ENCODE measurements at places on chromosomes 16 and 17. TPM values are rescaled to one million over a fixed set of nuclear protein-coding genes. Genes with fewer than 3 reads are reported as not detected.
A peak's percentile ranks its signal among the peaks of the same experiment; 100 is the strongest.

STX1B gene
- 1.1 TPM for total RNA-seq

DNA sequence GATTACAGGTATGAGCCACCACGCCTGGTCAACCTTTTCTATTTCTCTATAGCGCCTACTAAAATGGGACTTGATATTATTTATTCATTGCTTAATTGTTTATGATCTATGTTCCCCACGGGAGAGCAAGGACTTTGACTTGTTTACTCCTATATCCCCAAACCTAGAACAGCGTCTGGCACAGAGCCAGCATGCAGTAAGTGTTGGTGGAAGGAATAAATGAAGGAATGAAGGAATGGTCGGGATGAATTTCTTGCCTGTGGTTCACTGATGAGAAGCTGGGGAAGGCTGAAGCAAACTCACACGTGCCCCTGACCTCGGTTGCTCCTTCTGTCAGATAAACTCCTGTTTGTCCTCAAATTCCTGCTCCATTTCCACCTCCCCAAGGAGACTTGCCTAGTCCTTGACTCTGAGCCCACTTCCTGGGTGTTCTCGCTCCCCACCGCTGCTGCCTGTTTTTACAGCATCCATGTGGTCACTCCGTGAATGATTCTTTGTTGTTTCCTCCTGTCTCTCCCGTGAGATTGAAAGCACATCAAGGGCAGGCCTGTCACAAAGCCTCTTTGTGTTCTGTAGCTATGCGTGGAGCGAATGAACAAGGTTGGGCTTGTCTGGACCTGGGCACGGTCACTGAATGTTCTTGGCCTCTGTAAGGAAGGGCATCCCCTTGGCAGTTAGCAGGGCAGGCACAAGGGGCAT, 17.3 kb downstream of the C17orf100 start:
- H3K27me3 ChIP-seq = no peaks in the 10 kb centered on the region
- DNase-seq = no peak
- H3K27ac ChIP-seq = no peak overlapping the region
- no peaks in the 10 kb centered on the region for H3K36me3 ChIP-seq
- H3K4me3 ChIP-seq = no peak overlapping the region
- H3K4me1 ChIP-seq = peaks cover 6% of the 10 kb centered on the region

- H3K4me3 ChIP-seq = no peak overlapping the region
- H3K27me3 ChIP-seq = no peaks in the 10 kb centered on the region
- DNase-seq = no peak
- no peaks in the 10 kb centered on the region for H3K36me3 ChIP-seq
- peaks cover 8% of the 10 kb centered on the region for H3K4me1 ChIP-seq
Observed at GRCh38 chr17:65388911-65389310, 172.5 kb downstream of the AXIN2 start.

DNA sequence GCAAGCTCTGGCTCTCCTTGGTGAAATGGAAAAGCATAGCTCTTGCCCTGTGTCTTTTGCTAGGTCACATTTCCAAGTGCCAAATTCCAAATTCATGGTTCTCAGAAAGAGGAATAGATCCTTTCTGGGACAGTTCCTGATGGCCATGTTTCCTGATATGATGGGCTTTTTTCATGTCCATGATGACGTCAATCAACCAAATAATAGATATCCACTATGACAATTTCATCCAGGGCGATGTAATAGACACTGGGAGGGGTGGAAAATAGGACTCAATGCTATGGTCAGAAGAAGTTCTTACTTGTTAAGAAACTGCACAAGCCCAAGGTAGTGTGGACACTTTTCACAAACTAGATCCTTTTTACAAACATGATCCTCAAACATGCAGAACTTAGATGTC, 549 bp upstream of the KRT33A start:
- H3K4me1 ChIP-seq = peaks cover 7% of the 10 kb centered on the region
- H3K27ac ChIP-seq = no peak overlapping the region
- no peaks in the 10 kb centered on the region for H3K36me3 ChIP-seq
- no peak for DNase-seq
- H3K27me3 ChIP-seq = peaks cover 6% of the 10 kb centered on the region

DNA sequence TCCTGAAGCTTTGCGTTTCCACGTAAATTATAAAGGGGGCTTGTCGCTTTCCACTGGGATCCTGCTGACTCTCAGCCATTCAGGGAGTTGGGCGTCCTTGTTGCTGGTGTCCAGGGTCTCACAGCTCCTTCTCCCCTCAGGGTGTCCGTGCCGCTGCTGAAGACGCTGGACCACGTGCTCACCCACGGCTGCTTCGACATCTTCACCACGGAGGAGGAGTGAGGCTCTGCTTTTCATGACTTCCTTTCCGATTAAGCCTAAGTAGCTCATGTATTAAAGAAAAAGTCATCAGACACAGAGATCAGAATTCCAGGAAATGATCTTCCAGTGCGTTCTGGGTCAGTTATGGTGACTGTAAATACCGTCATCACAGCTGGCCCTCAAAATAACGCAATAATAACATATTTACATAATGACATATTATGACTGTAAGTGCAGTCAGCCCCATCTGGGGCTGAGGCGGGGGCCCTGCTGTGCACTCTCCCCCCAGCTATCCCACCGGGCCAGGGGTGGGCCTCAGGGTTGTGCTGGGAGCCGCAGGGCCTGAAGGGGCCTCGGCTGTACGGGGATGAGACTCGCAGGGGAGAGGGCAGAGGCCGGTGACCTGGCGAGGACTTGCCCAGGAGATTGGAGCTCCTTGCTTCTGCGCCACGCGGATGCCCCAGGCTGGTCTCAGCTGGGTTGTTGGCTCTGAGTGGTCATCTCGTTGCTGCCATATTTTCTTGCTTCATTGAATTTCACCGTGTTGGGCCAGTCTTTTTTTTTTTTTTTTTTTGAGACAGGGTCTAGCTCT, 92.9 kb upstream of the ZNF750 start:
- H3K36me3 ChIP-seq = peaks cover 33% of the 10 kb centered on the region
- no peaks in the 10 kb centered on the region for H3K27me3 ChIP-seq
- DNase-seq = no peak
- H3K4me1 ChIP-seq = no peaks in the 10 kb centered on the region

DNA sequence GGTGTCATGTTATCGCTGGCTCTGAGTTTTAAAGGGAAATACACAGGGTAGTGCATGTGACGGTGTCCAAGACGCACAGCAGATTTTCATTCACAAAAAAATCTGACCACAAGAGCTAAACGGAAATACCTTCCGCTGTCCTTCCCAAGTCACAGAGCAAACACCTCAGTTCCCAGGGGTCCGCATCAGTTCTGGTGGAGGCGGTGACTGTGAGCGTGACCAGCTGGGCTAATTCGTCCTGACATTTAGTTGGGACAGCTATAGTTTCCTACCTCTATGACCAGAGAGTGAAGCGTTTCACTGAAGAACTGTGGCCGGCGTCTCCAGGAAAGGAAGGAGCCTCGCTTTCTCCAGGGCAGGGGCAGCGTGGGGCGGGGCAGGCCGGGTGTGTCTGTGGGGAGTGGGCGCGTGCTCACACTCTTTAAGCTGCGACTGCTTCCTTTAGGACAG, 10.5 kb upstream of the FASN start:
- H3K27me3 ChIP-seq = no peaks in the 10 kb centered on the region
- H3K36me3 ChIP-seq = no peaks in the 10 kb centered on the region
- H3K4me1 ChIP-seq = peaks cover 43% of the 10 kb centered on the region
- H3K4me3 ChIP-seq = no peak overlapping the region
- peak overlapping the region; percentile 74 for H3K27ac ChIP-seq
- DNase-seq = no peak

- no peak overlapping the region for H3K4me3 ChIP-seq
- no peak overlapping the region for H3K27ac ChIP-seq
- no peak for DNase-seq
- no peaks in the 10 kb centered on the region for H3K4me1 ChIP-seq
- peaks cover 2% of the 10 kb centered on the region for H3K27me3 ChIP-seq
Observed at GRCh38 chr16:77459534-77460254, 24.9 kb upstream of the ADAMTS18 start.

GRCh38 chr16:85794696-85795095, 4.6 kb downstream of the EMC8 start:
- H3K27ac ChIP-seq = no peak overlapping the region
- no peak for DNase-seq
- H3K4me3 ChIP-seq = no peak overlapping the region
- H3K4me1 ChIP-seq = peaks cover 51% of the 10 kb centered on the region
- H3K36me3 ChIP-seq = peaks cover 40% of the 10 kb centered on the region
